ENCODE measurements at places on chromosomes 4 and X.

- DNase-seq = no peak
Observed at GRCh38 chrX:10615931-10616774, 4.2 kb downstream of the MID1 start.

DNA sequence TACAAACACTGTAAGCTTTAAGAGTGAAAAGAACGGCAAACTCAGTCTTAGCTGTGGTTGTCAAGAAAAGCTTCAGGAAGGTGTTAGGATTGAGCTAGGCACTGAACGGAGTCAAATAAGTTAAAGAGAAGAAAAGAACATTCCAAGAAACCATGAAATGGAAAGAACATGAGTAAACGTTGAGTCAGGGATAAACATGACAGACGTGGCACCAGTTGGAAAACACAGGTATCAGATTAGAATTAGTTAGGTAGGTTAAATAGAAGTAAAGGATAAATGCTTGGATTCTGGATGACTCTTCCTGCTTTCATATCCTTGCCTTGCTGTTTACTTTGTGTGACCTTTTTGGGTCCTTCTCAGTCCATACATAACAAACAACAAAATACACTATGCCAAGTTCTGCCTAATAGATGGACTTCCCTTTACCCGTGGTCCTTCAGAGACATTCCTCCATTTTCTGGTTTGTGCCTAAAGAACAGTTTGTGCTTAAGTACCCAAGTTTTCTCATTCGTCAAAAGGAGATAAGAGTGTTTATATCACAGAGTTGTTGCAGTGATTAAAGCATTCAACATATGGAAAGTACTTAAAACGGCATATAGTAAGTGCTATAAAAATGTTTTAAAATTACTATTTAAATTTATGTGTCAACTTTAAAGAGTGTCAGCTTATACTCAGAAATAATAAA lies 446.9 kb downstream of the TMA16 start:
- no peak for DNase-seq

DNA sequence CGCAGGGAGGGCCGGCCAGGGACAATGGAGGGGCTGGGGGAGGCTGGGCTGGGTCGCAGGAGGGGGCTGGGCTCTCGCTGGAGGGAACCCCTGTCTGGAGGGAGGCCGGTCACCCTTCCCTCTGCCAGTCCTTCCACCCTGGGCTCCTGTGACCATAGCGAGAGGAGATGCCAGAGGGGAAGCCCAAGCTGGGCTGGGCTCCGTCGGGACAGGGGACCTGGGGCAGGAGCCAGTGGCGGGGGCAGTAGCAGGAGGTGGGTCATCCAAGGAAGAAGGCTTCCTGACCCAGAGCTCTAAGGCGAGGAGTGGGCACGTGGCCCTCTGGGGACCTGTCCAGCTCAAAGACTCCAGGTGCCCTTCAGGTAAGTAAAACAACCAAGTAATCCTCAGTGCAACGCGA lies 16.9 kb downstream of the CTAG1B start:
- DNase-seq = no peak

DNA sequence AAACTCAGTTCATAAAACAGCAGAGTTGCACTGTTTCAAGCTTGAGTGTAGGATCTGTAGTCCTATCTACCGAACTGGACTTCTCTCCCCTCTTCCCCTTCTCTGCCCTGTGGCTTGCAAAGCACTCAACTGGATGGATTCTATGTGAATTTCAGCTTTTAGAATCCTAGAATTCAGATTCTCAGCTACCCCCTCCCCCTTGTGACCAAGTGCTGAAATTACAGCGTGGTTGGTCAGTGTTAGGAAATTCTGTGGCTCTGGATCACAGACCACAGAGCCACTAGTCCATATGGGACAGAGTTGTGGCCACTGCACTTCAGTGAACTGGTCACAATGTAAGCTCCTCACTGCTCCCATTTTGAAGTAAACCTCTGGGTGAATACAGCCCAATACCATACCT lies 64.6 kb upstream of the TRPC5 start:
- no peak for DNase-seq

DNA sequence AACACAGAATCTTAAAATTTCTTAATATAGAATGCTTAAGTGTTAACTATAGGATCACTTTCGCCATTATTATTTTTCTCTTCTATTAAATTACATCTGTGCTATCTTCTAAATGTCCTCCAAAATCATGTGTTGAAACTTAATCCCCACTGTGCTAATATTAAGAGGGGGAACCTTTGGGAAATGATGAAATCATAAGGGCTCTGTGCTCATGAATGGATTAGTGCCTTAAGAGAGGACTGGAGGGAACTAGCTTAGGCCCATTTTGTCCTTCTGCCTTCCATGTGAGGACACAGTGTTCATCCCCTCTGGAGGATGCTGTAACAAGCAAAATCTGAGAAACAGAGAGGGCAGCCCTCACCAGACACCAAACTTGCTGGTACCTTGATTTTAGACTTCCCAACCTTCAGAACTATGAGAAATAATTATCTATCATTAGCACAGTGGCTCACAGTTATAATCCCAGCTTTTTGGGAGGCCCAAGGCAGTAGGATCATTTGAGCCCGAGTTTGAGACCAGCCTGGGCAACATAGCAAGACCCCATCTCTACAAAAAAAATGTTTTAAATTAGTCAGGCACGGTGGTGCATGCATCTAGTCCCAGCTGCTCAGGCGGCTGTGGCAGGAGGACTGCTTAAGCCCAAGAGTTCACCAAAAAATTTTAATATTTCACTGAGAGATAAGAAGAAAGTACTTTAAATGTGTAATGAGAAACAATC lies 26.3 kb downstream of the KLHL8 start:
- no peak for DNase-seq

DNA sequence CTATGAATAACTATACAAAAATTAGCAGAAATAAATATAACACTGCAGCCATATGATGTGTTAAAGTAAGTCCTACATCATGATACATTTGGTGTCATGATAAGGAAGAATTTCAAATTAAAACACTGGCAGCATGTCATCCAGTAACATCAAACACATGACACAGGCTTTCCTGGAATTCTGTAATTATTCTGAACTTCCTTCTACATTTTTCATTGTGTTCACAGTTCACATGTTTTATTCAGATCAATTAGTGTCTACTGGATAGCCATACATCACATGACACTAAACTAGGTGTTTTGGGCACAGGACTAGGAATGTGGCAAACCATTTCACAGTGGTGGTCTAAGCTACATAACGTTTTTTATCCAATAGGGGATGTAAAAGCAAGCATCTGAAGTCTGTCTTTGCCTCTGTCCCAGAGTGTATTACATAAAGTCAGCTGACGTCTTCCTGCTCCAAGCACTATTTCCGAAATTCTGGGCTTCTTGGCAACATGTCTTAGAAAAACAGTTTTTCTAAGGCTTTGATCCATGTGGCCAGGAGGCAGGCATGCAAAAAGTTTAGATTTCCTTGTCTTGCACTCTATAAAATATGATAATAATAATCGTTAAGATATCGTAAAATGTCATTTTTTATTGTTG lies 707.9 kb downstream of the CENPC start:
- no peak for DNase-seq

DNA sequence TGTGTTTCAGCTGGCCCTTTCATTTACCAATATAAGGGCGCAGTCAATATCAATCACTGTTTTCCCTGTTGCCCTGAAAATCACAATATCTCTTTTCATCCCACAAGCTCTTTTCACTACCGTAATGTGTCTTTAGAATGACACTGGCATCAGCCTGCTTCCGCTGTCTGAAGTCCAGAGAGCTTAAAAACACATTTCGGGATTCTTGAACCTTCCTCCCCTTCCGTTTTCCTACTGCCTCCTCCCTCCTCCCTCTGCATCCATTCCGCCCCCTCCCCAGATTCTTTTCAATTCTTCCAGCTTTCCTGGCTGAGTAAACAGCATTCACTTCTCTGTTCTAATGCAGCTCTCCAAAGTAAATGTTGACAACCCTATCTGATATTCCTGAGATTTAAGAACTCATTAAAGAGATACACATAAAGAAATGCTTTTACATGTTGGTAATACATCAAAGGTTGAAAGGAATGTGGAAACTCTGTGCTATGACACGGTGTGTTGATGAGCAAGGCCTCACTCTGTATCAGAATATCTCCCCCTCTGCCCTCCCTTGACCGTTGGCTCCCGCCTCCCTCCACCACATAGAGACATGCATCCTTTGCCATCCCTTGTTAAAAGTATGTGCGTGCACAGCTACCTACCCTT lies 83.5 kb upstream of the SPRY1 start:
- DNase-seq = no peak

- DNase-seq = no peak
Observed at GRCh38 chr4:102114118-102114630, 231.1 kb downstream of the SLC39A8 start.

- no peak for DNase-seq
Observed at GRCh38 chr4:84730375-84730774, 147.4 kb downstream of the CDS1 start.

GRCh38 chr4:183183906-183184535 lies 85.0 kb downstream of the WWC2 start:
- DNase-seq = no peak

DNA sequence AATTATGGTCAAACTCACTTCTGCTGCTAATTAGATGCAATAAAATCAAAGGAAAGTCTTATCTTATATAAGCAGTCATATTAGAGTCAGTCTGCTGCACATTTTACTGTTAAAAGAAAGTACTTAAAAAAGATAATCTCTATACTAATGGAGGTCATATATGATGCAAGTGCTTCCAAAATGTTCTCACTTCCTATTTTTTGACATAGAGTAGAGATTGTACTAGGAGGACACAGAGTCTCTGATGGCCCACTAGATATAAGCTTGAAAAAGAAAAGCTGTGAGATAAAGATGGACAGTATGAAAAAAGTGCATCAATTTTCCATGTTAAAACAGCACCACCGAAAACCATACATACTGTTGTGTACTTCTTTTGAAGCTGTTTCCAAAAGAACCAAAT lies 196.9 kb downstream of the KLHL13 start:
- DNase-seq = no peak

DNA sequence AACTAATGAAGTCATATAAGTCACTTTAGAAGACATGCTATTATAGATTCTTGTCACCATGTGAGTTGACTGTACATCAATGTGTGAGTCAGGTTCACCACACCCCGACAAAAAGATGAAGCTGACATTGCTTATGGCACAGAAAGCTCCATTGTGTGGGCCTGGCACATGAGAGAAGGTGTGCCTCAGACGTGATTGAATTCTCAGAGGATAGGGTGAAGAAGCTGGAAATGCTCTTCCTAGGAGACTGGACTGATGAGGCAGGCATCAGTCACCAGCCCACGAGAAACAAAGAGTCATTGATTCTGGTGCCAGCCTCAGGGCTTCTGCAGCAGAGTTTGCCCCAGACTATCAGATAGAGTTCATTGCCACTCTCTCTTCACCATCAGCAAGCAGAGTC lies 35.9 kb upstream of the LRAT start:
- DNase-seq = no peak

- no peak for DNase-seq
Observed at GRCh38 chr4:23161787-23162186, 469.1 kb downstream of the GBA3 start.

All from KG1 (cell line).